ENCODE measurements at places on chromosomes 6 and 20.
A peak's percentile ranks its signal among the peaks of the same experiment; 100 is the strongest.

- DNase-seq, result no peak
These were observed 403.3 kb downstream of the EPM2A start for GRCh38 chr6:145332011-145332410.

DNA sequence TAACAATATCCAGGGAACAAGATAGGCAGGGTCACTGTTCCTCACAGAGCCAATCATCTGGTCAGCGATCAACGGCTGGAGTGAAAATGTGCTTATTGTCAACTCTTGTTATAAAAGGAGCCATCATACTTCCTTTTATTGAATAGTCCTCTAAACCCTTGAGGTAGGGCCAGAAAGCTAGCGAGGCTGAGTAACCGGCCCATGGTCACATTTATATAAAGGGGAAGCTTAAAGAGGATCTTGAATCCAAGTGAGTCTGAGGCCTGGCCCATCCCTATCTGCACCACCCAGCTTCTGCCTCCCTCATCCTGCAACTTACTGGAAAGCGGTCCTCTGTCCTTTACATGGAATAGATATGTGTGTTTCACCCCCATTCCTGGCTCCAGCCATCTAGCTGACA is 9.5 kb downstream of the PHACTR3 start:
- no peak for DNase-seq

DNA sequence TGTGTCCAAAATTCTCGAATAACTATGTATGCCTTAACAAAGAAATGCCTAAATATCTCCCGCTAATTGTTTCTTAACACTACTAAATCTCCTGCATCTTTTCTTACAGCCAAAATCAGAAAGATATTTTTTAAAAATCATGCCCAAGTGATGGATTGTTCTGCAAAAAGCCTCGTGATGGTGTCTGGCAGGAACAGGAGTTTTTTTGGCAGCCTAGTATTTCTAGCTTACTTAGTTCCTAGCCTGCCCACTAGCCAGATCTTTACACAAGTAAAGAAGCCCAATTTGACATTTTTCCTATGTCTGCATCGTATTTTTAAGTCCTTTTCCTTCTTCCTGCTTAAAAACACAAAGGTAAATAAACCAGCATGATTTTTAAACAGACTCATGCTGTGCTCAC is 31.5 kb downstream of the SLC2A12 start:
- no peak for DNase-seq

DNA sequence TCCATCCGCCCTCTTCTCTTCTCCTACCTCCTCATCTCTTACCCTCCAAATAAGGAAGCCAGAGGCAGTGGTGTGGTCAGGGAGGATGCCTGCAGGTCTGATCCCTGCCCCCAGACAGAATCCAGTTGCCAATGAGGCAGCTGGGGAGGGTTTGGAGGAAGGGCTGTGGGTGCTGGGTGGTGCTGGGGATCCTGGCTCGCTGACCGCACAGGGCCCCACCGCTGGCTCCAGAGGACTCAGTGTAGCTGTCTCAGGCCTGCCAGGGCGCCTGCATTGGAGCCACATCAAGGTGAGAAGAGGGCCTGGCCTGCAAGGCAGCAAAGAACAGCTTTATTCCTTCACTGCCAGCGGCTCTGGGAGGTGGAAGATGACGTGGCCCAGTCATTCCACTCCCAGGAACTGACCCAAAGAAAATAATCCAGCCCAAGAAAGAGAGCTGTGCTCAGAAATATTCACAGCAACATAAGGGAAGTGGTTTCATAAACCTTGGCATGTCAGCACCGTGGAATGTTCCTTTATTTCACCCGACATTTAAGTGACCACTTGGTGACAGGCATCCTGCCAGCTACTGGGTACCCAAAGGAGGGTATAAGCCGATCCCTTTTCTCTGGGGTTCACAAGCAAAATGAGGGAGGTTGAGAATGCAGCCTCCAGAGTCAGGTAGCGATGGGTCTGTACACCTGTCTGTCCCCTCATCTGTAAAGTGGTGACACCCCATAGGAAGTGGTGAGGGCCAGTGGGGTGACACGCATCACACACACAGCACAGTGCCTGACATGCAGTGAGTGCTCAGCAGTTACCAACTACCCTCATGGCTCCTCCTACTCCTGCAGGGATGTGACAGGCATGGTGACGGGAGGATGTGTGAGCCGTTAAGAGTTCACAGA is 125.1 kb downstream of the SNX5 start:
- DNase-seq, result peak; percentile 14

DNA sequence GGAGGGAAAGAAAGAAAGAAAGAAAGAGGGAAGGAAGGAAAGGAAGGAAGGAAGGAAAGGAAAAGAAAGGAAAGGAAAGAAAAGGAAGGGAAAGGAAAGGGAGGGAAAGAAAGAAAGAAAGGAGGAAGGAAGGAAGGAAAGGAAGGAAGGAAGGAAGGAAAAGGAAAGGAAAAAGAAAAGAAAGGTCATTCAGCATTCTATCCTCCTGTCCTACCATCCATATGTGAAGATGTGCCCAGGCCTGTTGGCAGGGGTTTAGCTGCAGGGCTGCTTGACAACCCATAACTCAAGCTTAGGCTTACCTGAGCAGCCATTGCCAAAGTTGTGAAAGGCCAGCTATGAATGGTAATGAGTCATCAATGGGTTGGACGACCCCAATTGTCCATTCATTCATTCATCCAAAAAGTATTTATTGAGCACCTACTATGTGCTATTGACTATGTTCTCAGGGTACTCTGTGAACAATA is 49.9 kb upstream of the OCSTAMP start:
- no peak for DNase-seq

GRCh38 chr6:43981363-43981990 is 145.8 kb downstream of the MRPL14 start:
- DNase-seq, result no peak

GRCh38 chr6:157035546-157035945 is 258.4 kb downstream of the ARID1B start:
- no peak for DNase-seq

GRCh38 chr20:51531141-51531710 is 11.3 kb downstream of the NFATC2 start:
- peak; percentile 74 for DNase-seq

DNA sequence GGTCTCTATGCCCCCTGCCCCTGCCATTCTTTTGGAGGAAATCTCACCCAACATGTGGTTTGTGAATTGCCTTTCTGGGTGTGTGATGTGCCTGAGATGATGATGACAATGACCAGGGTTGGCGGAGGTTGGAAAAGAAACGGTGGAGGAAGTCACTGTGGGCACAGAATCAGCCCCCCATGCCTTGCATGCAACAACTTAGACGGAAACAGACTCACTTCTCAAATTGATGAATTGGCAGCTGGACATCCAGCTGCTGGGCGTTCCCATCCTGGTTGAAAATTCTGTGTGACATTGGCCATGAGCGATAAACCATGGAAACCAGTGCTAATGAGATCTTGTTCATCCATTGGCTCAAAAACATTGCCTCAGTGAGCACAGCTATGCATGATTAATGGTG is 95.8 kb upstream of the LY86 start:
- DNase-seq, result no peak

- no peak for DNase-seq
These were observed 101.1 kb upstream of the RREB1 start for GRCh38 chr6:7006515-7007191.

GRCh38 chr6:22106451-22106850 is 190.4 kb downstream of the PRL start:
- no peak for DNase-seq

DNA sequence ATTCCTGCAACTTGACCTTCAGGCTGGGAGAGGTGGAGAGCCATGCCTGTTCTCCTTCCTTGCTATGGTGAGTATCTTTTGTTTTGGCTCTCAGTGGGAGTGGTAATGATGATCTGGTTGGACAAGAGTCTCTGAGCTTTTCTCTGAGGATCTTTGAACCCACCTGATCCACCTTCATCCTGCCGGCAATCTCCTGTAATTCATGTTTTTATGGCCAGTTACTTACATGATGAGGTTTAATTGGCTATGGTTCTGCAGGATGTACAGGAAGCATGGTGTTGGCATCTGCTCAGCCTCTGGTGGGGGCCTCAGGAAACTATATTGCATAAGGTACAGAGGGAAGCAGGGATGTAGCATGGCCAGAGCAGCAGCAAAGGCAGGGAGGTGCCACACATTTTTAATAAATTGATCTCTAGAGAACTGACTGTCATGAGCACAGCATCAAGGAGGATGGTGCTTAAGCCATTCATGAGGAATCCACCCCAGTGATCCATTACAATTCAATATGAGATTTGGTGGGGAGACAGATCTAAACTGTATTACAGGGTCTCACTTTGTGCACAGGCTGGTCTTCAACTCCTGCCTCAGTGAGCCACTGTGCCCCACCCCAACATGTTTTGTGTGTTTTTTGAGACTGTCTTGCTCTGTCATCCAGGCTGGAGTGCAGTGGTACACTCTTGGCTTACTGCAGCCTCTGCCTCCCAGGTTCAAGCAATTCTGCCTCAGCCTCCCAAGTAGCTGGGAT is 10.0 kb downstream of the HSPA1B start:
- no peak for DNase-seq

DNA sequence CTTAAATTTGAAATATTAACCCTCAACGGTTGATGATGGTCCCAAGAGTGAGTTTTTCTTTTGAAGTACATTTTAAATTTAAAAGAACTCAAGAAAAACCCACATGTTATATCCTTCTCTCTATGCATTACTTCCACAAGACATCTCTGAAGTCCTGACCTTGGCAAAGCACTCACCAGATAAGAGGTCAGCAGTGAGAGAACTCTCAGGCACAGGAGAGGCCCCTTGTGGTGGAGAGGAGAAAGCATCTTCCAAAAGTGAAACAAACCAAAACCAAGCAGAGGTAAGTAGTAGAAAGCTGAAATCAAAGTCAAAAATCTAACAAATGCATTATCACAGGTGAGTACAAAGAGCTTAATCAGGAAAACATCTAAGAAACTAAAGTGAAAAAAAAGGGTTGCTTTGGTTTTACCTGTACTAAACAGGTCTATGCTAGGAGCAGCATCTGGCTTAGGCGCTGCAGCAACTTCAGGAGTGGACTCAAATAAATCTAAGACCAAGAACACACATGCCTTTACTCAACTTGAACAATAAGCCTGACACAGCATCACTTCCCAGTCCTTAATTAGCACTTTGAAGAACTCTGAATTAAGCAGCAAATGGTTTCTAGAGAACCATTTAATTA is 80.5 kb downstream of the PRSS35 start:
- no peak for DNase-seq

DNA sequence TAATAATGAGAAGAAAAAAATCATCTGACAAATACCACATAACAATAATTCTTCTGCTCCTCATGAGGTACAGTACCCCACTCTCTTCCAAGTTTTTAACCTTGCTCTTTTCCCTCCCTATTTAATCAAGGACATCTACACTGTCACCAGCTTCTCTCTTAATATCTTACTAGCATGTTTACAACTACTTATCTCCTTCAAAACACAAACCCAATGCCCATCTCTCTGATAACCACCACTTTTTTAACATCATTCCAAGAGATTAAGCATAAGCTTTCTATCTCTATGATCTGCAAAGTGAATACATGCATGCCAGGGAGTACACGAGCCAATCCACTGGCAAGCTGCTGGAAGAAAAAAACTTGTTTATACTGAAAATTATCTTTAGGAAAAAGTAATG is 10.3 kb downstream of the CEP85L start:
- DNase-seq, result no peak

DNA sequence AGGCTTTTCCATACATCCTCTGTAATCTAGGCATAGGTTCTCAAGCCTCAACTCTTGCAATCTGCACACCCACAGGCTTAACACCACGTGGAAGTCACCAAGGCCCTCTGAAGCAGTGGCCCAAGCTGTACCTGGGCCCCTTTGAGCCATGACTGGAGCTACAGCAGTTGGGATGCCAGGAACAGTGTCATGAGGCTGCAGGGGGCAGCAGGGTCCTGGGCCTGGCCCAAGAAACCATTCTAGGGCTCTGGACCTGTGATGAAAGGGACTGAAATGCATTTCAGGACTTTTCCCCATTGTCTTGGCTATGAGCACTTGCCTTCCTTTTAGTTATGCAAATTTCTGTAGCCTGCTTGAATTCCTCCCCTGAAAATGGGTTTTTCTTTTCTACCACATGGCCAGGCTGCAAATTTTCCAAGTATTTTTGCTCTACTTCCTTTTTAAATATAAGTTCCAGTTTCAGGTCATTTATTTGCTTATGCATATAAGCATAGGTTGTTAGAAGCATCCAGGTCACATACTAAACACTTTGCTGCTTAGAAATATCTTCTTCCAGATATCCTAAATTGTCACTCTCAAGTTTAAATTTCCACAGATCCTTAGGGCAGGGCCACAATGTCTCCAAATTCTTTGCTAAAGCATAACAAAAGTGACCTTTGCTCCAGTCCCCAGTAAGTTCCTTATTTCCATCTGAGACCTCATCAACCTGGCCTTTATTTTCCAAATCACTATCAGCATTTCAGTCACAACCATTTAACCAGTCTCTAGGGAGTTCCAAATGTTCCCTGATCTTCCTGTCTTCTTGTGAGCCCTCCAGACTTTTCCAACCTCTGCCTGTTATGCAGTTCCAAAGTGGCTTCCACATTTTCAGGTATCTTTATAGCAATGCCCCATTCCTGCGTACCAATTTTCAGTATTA is 48.6 kb upstream of the CD2AP start:
- DNase-seq, result no peak

- no peak for DNase-seq
These were observed 54.4 kb downstream of the KDM1B start for GRCh38 chr6:18209539-18210197.

- DNase-seq, result no peak
These were observed 201.6 kb downstream of the FOXA2 start for GRCh38 chr20:22382742-22383141.

DNA sequence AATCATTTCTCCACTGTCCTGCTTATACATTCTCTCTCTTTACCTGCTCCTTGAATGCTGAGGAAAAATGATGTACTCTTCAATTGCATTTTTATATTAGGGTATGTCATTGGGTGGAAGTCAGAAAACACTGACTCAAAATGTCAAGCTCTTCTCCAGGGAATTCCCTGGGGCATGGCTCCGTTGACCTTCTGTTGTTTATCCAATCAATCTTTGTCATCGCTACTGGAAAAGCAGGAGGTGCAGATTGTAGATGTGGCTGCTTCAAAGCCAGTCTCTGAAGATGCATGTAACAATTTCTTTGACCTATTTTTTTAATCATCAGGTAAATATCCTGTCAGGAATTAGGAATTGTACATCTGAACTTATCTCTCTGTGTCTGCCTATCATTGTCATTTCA is 63.9 kb upstream of the TENT5A start:
- no peak for DNase-seq
